ENCODE measurements at places on chromosomes 5 and 9.

- no peak for DNase-seq
These were observed 18.0 kb downstream of the PAM start for GRCh38 chr5:102773133-102773532.

GRCh38 chr5:36982146-36982545, 105.6 kb downstream of the NIPBL start:
- no peak for DNase-seq

DNA sequence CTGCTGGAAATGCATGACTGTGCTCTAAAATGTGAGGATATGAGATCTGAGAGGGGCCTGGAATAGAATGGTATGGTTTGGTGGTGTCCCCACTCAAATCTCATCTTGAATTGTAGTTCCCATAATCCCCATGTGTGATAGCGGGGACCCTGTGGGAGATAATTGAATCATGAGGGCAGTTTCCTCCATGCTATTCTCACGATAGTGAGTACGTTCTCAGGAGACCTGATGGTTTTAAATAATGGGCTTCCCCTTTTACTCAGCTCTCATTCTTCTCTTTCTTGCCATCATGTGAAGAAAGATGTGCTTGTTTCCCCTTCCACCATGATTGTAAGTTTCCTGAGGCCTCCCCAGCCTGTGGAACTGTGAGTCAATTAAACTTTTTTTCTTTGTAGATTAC, 133.6 kb upstream of the ADAMTS16 start:
- no peak for DNase-seq

DNA sequence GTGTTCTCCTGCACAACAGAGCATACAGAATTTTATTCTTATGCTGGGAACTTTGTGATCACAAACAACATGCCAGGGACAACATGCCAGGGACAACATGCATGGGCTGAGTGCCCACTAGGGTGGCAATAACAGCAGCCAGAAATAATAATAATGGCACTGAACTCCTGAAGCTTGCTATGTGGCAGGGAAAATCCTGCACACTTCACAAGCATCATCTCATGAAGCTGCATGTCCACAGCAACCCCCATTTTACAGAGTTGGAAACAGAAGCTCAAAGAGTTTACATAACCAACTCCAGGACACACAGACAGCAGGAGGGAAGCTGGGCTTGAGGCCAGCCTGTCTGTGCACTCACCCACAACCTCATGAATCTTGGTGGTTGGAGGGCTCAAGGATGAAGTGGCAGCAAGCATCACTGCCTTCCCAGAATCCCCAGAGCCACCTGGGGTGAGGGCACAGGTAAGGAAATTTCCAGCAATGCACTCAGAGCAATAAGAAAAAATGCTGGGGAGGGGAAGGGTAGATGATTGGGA, 111.4 kb downstream of the GABBR2 start:
- no peak for DNase-seq

GRCh38 chr5:172806897-172807672, 27.0 kb upstream of the ERGIC1 start:
- peak; percentile 62 for DNase-seq

GRCh38 chr9:99505936-99506335, 283.9 kb downstream of the SEC61B start:
- no peak for DNase-seq

DNA sequence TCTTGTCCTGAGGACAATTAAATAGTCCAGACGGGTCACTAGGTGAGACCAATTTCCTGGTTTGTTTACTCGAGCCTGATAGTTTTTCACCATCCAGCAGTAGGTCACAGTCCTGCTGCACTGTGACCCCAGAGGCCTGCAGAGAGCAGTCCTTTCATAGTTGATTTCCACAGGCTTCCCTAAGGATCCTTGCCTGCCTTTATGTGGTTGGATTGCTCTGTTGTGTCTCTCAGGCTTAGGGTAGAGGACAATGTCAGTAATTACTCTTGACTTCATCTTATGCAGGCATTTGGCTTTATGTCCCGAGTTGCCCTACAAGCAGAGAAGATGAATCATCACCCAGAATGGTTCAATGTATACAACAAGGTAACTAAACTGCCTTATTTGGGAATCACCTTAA, 9.0 kb upstream of the CATSPER3 start:
- DNase-seq, result no peak

GRCh38 chr9:68704498-68704813, 584 bp upstream of the PIP5K1B start:
- no peak for DNase-seq

DNA sequence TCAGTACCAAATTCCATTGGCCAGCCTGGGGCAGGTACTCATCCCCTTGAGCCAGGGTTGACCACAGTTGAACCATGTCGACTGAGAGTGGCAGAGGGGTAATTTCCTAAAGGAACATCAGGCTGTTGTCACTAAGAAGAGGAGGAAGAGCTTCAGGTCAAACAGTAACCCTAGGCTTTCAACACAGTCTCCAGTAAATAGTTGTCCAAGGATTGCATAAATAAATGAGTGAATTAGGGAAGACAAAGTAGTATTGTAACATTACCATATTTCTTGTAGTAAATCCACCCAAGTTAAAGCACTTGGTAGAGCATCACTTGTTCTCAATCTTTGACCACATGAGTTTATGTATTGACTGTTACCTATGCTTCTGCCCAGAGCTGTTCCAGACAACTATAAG, 7.4 kb downstream of the PSAT1 start:
- DNase-seq, result no peak

- DNase-seq, result no peak
These were observed 12.7 kb downstream of the C9orf153 start for GRCh38 chr9:86246752-86247161.

DNA sequence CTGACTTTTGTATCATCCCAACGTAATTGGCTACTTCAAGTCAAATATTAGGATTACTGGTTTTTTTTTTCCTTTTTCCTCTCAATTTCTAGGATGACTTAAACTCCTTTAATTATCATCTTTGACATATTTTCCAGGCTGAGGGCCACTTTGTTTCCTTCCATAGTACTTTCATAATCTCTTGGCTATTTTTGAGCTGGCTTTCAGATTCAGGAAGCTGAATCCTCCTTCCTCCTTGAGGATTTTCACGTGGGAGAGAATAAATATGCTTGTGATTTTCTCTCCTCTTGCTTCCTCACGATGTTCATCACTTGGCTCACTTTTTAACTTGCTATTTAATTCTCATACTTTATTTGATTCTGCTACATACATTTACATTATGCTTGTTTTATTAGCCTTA, 88.1 kb downstream of the ITGA1 start:
- no peak for DNase-seq

DNA sequence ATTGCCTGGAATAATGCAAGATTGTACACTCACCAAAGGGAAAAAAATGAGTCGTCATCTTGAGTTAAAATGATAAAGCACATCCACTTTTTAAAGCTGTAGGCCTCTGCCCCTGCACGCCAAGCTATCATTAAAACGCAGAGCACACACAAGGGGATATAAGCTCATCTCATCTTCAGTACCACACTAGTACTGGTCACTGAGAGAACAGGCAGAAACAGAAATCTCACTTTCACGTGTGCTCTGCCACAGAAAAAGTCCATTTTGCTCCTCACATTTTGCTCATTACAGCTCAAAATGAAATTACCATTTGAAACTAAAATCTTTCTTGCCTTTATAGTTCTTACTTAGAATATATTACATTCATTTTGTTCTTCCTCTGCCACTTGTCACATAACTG, 99.2 kb upstream of the SLC30A5 start:
- DNase-seq, result no peak

DNA sequence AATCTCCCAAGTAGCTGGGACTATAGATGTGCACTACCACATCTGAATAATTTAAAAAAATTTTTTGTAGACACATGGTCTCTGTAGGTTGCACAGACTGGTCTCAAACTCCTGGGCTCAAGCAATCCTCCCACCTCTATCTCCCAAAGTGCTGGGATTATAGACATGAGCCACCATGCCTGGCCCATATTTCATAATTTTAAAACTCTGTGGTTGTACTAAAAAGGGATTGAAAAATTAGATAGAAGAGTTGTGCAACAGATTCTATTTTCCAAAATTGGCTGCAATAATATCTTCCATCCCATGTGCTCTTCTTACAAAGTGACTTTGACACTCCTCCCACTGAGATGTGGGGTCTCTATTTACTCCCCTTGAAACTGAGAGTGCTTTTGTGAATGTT, 7.6 kb upstream of the UHRF2 start:
- DNase-seq, result no peak

DNA sequence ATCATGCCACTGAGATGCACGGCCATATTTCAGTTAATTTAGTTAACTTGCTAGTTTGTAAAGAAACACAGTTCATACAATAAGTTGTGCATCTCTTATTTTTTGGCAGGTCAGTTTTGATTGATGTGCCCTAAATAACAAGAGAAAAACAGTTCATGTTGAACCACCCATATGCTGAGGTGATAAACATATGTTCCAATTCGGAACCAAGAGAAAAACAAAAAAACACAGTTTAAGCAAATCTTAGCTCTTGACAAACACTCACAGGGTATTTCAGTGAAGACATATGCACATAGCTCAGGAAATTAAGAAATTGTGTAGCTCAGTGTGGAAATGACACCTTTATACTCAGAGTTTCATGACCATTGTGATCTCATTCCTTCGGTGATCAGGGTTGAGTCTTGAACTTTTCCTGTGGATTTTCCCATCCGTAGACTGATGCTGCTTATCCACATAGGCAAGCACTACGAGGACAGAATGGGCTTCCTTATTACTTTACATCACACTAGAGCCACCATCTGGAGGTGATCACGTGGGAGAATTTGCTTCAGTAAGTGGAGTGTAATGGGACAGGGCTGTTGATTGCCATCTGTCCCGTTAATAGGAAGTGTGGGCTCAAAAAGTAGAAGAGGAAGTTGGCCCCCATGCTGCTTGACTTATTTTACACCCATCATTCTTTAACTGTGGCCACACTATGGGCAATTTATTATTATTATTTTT, 773.0 kb downstream of the MTRR start:
- no peak for DNase-seq

- DNase-seq, result no peak
These were observed 507.7 kb upstream of the PTGER4 start for GRCh38 chr5:40171971-40172370.

- DNase-seq, result peak; percentile 82
These were observed 33.5 kb upstream of the CRB2 start for GRCh38 chr9:123322273-123323195.

- no peak for DNase-seq
These were observed 51.9 kb downstream of the C5orf15 start for GRCh38 chr5:133916479-133916878.

GRCh38 chr5:142610176-142611001, 75.5 kb downstream of the FGF1 start:
- no peak for DNase-seq

DNA sequence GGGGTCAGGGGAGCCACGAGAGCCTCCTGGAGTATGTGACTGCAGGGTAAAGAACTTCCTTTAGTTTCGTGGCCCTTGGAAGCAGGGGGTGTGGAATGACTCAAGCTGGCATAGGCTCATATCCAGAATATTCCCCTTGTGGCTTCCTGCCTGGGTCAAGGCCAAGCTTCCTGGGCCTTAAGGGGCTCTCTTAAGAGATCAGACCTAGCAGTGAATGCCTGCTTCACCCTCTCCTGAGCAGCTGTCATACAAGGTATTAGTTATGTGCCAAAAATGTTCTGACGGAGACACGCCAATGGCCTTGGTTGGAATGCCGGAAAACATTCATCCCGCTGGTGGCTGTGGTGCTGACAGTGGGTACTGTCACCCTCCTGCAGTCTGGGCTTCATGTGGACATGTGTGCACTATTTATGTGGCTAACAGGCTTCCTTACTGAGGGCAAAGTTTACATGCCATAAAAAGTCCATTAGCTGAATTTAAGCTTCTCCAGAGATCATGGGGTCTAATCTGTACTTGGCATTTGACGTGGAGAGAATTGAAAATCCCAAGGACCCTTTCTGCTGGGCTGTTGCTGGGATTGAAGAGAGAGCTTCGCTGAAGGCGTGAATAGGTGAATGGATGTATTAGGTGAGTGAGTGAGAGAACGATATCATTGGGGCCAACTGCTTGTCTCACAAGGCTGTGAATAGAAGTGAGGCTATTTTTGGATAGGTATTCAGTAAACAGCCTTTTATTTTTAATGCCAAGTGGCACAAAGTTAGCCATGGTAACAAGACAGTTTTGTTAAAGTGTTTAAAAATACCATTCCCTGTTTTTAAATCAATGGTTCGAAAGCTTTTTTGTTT, 156.8 kb downstream of the MACROH2A1 start:
- DNase-seq, result no peak

All from naive thymus-derived CD8-positive, alpha-beta T cell (primary cell).